ENCODE measurements at places on chromosomes 12 and 14.

- DNase-seq, result no peak
These were observed 13.3 kb downstream of the INF2 start for GRCh38 chr14:104702673-104703072.

DNA sequence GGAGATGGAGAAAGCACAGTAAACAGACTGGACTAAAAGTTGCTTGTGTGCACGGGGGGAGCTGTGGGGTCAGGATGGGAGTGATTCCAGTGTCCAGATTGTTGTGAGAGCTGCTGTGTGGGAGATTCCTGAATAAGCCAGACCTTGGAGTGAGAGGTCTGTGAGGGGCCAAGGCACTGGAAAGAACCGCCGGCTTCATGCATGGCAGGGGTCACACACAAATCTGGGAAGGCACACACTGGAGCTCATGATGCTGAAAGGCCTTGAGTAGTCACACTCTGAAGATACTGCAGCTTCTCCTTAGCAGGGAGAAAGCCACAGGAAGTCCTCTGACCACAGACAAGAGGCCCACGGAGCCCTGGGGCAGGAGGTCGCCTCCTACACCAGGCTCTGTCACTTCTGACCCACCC is 23.1 kb downstream of the ADCY6 start:
- DNase-seq, result no peak

GRCh38 chr14:24255931-24256711 is 6.9 kb downstream of the TGM1 start:
- DNase-seq, result no peak

GRCh38 chr12:106113446-106113823 is 25.3 kb downstream of the NUAK1 start:
- DNase-seq, result no peak

GRCh38 chr12:90653040-90653439 is 301.9 kb downstream of the CCER1 start:
- DNase-seq, result peak; percentile 48

GRCh38 chr12:117125272-117125613 is 26.0 kb upstream of the TESC start:
- DNase-seq, result peak; percentile 48

DNA sequence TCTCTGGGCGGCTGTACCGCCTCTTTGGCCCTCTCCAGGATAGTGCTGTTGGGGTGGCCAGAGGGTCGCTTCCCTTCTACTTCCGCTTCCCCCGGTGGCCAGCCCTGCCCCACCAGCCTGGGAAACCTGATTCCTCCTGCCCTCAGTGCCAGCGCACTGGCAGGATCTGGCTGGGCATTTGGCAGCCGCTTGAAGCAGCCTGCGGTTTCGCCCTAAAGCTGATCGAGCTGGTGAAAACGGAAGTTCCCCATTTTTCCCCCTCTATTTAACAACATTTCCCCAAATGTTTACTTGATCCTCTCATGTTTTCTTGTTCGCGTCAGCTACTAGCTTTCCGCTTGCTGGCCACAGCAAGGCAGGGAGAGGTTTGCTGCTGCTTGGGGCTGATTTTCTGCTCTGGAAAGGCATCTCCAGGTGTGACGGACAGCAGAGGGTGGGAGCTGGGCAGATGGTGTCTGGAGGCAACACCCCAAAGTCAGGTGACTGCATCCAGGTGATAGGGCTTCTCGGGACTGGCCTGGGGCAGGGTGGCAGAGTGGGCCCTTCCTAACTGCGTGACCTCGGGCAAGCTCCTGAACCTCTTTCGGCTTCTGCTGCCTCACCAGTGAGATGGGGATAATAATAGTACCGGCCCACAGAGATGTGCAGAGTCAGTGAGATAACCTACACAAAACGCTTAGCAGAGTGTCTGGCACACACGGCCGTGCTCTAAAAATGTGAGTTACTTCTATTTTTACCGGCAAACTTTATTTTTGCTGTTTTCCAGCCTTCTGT is 53.1 kb downstream of the TSPAN9 start:
- DNase-seq, result no peak

All from adipocyte (in vitro differentiated cells).